ENCODE measurements at places on chromosomes 5 and 9.

DNA sequence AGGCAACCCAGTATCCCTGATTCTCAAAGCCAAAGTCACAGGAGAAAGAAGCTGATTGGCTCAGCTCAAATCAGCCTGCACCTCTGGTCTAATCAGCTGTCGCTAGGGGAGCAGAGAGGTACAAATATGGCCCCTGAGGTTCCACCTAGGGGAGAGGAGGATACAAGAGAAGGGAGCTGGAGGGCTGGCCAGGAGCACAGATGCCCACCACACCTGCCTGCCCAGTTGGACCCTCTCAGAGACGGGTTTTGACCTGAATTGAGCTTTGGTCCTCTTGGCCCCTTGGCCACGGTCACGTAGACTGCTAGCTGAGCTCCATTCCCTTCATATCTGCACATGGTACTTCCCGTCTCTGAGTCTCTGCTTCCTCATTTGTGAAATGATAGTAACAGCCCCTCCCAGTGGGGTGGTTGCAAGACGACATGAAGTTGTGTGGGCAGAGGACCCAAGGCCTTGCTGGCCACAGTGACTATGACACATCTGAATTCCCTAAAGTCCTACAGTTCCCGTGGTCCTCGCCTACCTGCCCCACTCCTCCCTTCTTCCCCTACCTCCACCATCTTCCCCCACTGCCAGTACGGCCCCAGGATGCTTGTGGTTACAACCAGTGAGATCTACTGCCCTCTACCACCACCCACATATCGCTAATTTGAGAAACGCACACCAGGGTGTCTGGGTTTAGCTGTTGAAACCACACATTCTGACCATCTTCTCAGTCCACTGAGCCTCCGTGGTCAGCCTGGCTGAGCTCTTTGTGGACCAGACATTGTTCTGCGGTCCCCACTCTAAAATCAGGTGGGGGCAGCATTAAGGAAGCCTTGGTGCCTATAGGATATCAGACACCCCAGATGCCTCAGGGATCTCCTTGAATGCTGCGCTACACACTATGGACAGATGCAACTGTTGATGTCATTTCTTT, 60.3 kb upstream of the NEK6 start:
- peak; percentile 33 for DNase-seq

DNA sequence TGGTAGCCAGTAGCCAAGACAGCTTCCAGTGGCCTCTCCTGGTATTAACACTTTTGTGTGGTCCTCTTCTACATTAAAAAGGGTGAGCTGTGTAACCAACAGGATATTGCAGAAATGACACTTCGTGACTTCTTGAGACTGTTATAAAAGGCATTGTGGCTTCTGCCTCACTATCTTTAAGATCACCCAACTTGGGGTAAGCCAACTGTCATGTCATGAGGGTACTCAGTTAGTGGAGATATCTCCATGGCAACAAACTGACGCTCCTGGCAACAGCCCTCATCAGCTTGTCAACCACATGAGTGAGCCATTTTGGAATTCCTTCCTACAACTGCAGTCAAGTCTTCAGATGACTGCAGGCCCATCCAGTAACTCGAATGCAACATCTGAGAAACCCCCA, 121.7 kb downstream of the DEPDC1B start:
- DNase-seq = peak; percentile 7

DNA sequence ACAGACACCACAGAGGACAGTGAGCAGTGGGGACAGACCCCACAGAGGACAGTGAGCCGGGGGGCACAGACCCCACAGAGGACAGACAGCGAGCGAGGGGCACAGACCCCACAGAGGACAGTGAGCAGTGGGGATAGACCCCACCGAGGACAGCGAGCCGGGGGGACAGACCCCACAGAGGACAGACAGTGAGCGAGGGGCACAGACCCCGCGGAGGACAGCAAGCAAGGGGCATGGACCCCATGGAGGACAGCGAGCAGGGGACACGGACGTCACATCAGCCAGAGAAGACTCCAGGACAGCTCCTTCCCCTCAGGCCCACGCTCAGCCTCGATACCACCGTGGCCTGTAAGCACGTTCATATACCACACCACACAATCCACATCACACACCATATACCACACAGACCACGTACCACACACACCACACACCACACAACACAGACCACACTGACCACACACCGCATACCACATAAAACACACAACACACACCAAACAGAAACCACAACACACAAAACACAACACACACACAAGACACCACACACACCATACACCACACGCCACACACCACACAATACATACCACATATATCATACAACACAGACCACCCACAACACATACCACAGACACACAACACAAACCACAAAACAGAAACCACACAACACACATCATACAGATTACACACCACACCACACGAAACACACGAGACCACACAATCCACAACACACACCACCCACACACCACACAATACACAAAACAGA, 5.2 kb upstream of the ZDHHC11 start:
- DNase-seq = no peak

DNA sequence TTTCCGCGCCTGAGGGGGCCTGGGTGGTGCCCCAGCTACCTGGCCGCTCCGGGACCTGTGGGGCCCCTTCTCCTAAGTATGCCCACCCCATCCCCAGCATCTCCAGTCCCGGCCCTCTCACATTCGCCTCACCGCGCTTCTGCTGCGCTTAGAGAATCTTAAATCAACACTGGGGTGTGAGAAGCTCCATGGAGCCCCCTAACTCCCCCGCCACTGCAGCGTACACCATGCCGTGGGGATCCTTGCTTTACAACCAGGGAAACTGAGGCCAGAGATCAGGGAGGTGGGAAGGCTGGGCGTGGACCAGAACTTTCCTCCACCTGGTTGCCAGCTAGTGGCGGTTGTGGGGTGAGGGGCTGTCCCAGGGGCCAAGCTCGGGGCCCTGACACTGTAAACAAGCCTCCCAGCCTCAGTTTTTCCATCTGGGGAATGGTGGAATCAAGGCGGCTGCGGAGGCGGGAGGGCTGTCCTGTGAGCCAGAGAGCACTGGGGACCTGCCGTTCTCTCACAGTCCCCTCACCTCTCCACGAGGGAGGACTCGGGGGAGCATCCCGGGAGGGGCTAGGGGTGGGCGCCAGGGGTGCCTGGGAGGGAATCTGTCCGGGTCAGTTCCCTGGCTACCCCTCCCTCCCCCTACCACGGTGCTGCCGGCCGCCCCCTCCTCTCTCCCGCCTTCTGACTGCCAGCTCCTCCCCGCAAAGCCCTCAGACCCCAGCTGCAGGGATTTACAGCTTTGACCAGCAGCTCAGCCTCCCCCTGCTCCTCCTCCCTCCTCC, 161.2 kb downstream of the C9orf50 start:
- no peak for DNase-seq

DNA sequence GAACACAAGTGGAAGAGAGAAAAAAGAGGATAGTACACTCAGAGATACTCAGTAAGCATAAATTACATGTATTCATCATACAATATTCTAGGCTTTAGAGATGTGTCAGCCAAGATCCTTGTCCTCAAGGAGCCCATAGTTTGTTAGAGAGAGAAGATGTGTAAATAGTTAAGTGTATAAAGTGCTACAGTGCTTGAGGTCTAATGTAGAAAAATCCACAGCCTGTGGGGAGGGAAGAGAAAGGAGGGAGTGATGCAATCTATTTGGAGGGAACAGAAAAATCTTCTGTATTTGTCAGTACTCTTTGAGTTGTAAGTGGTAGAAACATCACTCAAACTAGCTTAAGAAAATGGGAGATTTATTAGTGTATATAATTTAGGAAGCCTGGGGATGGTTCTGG, 81.9 kb downstream of the PALM2AKAP2 start:
- DNase-seq = no peak

GRCh38 chr9:137762414-137763061, 115.0 kb upstream of the CACNA1B start:
- DNase-seq = no peak

GRCh38 chr5:2752821-2753439, 1.5 kb upstream of the IRX2 start:
- DNase-seq = no peak

DNA sequence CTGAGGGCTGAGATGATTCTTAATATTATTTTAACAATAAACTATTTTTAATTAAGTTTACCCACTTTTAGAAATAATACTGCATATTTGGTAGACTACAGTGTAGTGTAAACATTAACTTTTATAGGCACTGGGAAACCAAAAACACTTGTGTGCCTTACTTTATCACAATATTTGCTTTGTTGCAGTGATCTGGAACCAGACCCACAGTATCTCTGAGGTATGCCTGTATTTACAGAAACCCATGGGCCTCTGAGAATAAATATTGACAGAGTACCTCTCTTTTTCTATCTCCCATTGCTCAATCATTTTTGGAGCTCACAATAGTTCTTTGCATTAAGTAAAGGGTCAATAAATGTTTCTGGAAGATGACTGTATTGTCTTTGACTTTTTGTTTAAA, 73.3 kb downstream of the SLCO4C1 start:
- DNase-seq = no peak

DNA sequence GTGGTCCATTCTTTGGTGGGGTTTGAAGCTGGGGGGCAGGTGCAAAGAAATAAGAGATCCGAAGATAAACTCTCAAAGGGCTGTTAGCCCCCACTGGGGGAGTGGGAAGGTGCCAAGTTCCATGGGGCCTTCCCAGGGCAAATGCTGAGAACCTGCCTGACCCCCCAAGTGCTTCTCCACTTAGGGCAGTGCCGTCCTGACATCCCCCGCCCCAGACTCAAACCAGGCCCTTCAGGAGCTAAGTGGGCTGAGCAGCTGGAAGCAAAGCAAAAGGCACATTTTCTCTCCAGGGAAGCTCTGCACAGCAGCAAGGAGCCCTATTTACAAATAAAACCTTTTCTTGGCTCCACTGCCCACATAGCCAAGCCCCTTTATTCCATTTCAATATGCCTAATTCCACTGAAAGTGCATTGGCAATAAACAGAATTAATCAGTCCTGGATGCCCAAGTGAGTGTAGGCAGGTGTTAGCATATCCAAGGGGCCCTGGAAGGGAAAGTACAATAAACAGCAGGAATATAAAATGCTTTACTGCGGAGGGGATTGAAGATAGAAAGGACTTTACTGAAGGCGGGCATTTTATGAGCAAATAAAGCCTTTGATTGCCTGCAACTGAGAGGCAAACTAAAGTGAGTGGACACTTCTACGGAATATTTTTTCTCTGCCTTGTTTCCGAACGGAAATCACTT, 44.6 kb downstream of the WHRN start:
- DNase-seq = no peak

- no peak for DNase-seq
These were observed 42.2 kb upstream of the IZUMO3 start for GRCh38 chr9:24587883-24588282.

DNA sequence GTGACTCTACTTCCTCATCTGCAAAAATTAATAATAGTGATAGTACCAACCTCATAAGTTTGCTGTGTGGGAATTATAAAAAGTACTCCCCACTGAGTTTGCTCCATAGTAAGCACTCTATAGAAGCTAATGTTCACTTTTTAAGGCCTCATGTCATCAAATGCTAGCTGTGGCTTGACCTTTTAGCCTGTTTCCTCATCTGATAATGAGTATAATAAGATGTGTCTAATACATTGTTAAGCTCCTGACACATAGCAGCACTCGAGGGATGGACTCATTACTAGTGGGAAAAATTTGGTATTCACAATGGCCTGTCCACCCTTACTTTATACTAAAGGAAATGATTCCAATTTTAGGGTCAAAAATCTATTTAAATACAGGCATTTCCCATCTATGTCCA, 26.1 kb upstream of the CAST start:
- no peak for DNase-seq

DNA sequence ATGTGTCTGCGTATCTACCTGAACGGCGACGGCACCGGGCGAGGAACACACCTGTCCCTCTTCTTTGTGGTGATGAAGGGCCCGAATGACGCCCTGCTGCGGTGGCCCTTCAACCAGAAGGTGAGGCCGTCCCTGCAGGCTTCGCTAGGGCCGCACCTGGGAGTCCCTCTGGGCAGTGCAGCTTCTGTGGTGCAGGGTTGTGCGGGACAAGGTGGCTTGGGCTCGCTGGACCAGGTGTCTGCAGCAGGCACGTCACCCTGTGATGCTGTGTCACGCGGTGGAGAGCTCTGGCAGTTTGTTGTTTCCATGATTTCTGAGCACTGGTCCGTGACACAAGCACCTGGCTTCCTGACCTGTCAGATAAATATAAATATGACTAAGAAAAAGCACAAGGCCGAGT, 20.7 kb downstream of the FBXW5 start:
- no peak for DNase-seq

DNA sequence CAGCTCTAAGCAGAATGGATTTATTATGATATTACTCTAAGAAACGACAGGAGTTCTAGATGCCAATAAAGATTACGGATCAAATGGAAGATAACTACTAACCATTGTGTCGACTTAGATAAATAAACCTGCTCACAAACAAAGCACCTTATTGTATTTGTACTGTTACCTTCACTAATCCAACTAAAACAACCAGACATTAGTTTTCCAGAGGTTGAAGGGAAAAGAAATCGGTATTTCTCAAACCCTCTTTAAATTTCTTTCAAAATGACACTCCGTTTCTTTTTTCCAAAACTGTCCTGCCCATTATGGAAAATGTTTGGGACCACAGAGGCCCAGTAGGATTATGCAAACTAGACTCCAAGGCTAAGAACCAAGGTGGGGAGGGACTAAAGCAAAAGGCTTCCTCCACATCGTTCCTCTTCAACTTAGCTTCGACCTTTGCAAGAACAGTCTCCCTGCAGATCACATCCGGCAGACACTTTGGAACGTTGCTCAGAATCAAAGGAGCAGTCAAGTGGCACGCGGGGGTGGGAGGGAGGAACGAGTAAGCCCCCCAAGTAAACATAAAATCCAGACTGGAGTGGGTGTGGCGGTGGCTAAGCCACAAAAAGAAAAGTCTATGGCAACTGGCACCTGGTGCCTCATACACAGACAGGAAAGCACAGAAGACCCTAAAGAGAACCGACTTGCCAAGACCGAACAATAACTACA, 2.7 kb downstream of the MLLT3 start:
- no peak for DNase-seq

- DNase-seq = no peak
These were observed 29.9 kb downstream of the TUT7 start for GRCh38 chr9:86324308-86324707.

DNA sequence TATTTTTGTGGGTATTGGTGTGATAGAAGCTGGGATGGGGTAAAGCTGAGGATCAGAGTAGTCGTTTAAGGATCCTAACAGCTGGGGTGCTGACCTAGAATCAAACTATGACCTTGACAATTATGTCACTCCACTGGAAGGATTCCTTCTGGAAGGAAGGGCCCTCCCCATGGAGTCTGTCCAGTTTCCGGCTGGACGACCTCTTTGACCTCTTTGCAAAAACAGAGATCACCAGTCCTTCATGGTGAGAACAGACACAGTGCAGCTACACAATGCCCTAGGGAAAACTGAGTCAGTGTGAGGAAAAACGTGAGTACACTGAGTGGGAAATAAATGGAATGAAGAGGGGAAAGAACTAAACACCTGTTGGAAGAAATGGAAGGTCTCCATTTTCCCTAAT, 445.6 kb downstream of the MAT2B start:
- no peak for DNase-seq

DNA sequence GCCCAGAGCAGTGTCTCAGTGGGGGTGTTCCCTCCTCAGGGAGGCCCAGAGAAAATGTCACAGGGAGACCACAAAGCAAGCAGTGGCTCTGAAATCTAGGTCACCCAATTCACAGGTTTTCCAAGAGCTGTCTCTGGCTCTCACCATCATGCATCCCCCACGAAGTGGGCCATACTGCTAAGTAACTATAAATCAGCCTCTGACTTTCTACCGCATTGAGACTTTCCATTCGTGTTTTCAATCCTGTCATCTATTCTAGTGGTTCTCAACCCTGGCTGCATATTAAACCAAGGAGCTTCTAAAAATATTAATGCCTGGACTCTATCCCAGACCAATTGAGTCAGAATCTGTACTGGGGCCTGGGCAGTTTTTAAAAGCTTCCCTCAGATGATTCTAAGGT, 2.0 kb upstream of the C1QTNF3 start:
- DNase-seq = no peak
